ENCODE measurements at places on chromosomes 3 and 15.

DNA sequence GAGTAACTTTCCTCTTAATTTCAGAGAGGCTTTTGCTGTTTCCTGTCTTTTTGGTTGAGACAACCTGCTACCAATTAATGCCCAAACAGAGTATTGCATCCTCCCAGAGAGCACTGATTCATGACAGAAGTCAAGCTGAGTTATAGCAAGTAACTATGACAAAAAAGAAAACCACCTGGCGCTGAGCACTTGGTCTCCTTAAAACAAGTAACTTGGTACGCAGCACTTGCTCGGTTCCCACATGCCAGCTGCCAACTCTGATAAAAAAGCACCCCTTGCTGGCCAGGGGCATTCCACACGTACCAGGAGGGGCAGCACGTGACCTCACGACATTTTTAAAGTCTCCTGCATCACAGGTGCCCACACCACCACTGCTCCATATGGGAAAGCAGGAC lies 13.5 kb upstream of the MYO5C start:
- no peak for DNase-seq

- DNase-seq, result no peak
These were observed 29.7 kb downstream of the XYLB start for GRCh38 chr3:38376098-38376816.

- no peak for DNase-seq
These were observed 5.8 kb upstream of the ARPP21 start for GRCh38 chr3:35633332-35634124.

- DNase-seq, result no peak
These were observed 843.4 kb upstream of the DPPA4 start for GRCh38 chr3:110180733-110181132.

- DNase-seq, result no peak
These were observed 25.0 kb downstream of the TKT start for GRCh38 chr3:53230789-53231188.

DNA sequence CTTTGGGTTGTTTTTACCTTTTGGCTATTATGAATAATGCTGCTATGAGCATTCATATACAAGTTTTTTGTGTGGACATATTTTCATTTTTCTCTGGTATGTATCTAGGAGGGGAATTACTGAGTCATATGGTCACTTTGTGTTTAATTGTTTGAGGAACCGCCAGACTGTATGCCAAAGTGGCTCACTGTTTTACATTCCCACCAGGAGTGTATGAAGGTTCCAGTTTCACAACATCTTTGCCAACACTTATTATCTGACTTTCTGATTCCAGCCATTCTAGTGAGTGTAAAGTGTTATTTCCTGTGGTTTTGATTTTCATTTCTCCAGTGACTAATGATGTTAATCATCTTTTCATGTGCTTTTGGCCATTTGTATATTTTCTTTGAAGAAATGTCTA lies 51.8 kb downstream of the CMTM7 start:
- DNase-seq, result no peak

- DNase-seq, result no peak
These were observed 144.8 kb downstream of the SUCLG2 start for GRCh38 chr3:67509471-67510075.

- no peak for DNase-seq
These were observed 575 bp downstream of the TRPM7 start for GRCh38 chr15:50685976-50686468.

- no peak for DNase-seq
These were observed 76.4 kb upstream of the MFGE8 start for GRCh38 chr15:88989578-88989977.

Measured in hypothalamus (tissue), 51 donors.